Inflammatory macrophage treated with lipopolysaccharide for 1 hour (primary cell): ENCODE measurements at places on chromosomes 11 and 22.

GRCh38 chr11:27076121-27076589, 35.5 kb downstream of the BBOX1 start:
- no peak for DNase-seq

GRCh38 chr11:106014620-106015019, 7.4 kb downstream of the MSANTD4 start:
- no peak for DNase-seq

DNA sequence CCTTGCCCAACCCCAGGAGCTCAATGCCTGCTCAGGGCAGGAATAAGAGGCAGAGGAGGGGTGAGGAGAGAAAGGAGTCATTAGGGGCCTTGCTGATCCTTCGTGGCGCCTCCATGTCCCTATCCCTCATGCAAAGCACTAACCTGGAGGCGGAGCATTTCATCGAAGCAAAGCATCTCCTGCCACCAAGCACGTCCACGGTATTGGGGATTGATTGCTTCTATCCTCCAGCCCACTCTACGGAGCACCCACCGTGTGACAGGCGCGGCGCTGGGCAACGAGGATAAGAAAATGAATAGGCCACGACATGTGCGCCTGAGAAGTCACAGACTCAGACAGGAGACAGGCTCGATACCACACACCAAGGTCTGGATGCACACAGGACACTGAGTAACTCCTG, 67.0 kb downstream of the IGLL1 start:
- no peak for DNase-seq

DNA sequence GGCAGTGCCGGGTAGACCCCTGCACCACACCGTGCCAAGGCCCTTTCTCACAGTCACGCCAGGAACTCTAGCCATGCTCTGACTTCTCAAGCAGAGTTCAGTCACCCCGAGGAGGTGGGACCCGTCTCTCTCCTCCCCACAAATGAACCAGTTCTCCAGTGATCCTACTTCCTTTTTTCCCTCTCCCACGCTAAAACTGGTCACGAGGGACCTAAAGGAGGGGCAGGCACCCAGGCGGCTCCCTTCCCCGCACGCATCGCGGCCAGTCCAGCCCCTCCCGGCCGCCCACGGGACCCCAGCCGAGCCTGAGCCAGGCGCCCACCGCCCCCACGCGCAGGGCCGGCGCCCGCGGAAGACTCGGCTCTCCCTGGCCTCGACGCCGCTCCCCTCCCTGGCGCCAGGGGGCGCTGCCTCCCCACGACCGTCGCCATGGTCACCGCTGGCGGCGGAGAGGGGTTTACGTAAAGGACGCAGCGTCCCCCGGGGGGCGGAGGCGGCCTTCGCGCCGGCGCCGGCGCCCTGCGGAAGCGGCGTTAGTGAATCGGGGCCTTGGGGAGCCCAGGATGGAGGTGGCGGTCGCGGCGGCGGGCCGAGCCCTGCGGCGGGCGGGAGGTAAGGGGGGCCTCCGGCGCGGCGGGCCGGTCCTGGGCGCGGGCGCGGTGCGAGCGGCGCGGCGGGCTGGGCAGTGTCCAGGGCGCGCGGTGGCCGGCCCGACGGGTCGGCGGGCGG, at the start of gene DAGLA:
Gene DAGLA (plus strand): TSS at position 499 of the 729 bp plus-strand sequence. CDS start 39,765 bp downstream, outside the sequence.
- peak; percentile 99 for DNase-seq

DNA sequence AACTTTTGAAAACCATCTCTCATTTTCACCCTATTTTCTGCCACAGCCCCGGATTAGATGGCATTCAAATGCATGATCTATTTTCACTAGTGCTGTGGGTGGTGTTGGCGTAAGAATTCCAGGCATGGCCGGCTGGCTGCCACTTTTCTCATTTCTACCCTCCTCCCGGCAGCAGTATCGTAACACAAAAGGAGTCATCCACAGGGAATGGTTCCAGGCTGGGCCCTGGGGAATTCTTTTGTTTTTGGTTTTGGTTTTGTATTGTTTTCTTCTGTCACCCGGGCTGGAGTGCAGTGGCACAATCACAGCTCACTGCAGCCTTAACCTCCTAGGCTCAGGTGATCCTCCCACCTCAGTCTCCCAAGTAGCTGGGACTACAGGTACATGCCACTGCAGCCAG, 13.8 kb downstream of the JAML start:
- DNase-seq: no peak

GRCh38 chr11:76292583-76293188, 86.4 kb upstream of the WNT11 start:
- DNase-seq: no peak

DNA sequence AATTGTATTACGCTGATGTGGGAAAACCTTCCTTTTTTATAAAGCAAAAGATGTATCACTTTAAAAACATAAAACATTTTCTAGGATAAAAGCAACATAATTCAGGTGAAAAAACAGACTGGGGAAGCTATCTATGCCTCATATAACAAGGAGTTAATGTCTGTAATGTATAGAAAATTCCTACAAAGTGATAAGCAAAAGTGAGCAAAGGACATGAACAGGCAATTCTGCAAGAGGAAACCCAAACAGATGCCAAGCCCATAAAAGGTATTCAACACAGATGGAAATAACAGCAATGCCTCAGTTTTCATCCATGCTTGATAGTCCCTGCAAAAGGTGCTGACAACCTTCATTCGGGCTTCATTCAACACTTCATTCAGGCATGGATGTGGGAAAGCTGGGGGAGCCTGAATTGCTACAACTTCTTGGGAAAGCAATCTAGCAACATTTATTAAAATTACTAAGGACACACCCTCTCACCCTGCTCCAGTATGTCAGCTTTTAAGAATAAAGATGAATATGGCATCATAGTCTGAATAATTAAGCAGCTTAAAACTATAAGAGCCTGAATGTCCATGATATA, 39.3 kb downstream of the KCNQ1OT1 start:
- DNase-seq: no peak

- no peak for DNase-seq
Measured at GRCh38 chr11:83508804-83509203, 222.6 kb upstream of the CCDC90B start.

DNA sequence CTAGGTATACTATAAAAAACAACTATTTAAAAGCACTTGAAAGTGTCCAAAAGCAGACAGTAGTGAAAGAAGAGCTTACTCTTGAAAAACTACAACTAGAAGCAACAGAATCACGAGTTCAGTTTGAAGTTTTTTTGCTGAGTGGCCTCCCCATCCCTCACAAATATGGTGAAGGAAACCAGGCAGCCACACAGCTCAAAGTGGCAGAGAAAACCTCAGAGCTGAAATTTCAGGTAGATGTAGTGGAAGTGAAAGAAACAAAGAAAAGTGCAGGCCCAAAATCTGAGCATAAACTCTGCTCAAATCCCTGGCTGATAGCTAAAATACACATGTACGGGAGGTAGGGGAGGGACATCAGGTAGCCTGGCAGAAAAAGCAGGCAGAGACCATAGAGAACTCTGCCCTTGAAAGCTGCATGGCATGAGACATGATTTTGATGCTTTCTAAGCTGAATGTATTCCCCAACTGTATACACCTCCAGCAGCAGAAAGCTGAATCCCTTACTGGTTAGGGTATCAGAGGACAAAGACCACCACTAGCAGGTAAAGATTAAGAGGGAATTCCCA, 12.1 kb downstream of the BTBD10 start:
- DNase-seq: no peak

DNA sequence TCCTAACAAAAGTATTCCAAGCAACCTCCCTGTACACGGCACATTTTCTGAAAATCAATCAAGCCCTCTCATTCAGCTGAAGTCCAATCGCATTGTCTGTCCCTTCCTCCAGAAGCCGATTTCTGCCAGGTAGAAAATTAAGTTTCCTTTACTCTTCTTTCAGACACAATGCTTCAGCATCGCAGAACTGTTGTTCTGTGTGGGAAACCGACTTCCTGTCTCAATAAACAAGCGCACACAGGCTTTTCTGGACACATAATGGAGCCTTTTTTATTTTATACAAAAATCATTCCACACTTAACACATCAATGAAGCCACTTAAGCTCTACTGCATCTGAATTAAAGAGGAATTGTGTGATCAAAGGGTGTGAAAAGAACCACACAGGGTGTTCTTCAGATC, 75.6 kb downstream of the BLID start:
- no peak for DNase-seq

DNA sequence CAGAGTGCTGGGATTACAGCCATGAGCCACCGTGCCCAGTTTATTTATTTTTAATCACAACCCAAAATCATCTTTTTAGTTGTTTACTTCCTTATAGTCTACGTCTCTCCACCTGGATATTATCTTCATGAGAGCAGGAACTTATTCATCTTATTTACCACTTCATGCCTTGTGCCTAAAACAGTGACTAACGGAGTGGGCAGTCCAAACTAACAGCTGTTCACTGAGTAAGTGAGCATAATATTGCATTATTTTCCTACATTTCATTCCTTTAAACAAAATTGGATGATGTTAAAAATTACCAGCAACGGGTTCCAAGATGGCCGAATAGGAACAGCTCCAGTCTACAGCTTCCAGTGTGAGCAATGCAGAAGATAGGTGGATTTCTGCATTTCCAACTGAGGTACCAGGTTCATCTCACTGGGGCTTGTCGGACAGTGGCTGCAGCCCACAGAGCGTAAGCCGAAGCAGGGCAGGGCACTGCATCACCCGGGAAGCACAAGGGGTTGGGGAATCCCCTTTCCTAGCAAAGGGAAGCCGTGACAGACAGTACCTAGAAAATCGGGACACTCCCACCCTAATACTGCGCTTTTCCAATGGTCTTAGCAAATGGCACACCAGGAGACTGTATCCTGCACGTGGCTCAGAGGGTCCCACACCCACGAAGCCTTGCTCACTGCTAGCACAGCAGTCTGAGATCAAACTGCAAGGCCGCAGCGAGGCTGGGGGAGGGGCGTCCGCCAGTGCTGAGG, 14.1 kb downstream of the TMEM123 start:
- DNase-seq: no peak

DNA sequence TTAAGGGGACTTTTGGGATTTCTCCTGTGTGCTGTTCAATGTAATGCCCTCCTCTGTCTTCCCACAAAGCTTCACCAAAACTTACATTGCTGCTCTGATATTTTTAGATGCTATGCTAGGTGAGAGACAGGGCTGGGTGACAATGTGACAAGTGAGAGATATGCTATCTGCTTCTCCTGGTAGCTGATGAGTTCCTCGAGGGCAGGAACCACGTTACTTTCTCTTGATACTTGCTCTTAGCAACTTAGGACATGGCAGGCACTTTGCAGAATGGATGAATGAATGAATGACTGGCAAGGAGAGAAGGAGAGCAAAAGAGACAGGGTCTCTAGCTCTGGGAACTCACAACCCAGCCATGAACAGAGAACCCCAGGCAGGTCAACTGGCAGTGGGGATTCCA, 115.4 kb downstream of the C11orf58 start:
- DNase-seq: no peak

DNA sequence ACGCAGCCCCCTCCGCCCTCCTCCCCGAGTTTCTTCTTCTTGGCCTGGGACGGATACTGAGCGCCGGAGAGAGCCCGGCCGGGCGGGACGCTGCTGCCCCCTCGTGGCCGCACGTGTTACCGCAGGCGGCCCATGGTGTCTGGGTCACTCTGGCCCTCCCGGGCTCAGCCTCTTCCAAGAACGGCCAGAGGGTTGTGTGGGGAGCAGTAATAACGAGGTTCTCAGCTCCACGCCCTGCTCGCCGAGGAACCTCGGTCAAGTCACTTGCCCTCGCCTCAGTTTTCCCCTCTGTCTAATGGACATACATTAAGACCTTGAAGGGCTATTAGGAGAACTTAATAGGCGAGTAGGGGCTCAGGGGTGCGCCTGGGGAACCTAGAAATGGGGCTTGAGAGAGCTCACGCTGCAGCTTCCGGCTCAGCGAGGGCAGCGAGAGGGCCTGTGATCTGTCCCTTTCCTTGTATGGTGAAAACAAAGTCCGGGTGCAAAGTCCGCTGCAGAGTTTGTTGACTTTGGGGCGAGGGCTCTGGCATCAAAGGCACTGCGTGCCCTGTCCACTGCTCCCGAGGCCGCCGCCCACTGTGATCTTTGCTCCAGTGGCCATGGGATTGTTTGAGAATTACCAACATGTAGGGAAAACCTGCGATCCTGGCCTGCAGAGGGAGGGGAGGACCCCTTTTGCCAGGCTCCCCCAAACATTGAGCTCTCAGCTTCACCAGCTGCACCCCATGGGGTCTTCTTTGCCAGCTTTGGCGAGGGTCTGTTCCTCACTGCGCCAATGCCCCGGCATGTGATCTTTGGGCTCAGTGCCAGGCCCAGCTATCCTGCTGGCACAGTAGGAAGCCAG, 14.4 kb upstream of the LRP5 start:
- peak; percentile 91 for DNase-seq

DNA sequence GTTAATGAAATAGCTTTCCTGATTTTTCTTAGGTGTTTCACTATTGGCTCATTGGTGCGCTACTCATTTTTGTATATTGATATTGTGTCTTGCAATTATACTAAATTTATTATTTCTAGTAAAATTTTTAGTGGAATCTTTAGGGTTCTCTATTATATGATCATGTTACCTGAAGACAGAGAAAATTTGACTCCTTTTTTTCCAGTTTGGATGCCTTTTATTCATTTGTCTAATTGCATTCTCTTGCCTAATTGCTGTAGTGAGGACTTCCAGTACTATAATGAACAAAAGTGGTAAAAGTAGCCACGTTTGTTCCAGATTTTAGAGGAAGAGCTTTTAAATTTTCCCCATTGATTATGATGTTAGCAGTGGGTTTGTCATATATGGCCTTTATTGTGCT, 114.0 kb upstream of the SERPIND1 start:
- no peak for DNase-seq

- no peak for DNase-seq
Measured at GRCh38 chr11:92154110-92154509, 70.5 kb upstream of the FAT3 start.

- peak; percentile 83 for DNase-seq
Measured at GRCh38 chr11:66328302-66329144, 7.7 kb downstream of the RIN1 start.

- DNase-seq: no peak
Measured at GRCh38 chr11:64893194-64894069, 15.0 kb upstream of the EHD1 start.

DNA sequence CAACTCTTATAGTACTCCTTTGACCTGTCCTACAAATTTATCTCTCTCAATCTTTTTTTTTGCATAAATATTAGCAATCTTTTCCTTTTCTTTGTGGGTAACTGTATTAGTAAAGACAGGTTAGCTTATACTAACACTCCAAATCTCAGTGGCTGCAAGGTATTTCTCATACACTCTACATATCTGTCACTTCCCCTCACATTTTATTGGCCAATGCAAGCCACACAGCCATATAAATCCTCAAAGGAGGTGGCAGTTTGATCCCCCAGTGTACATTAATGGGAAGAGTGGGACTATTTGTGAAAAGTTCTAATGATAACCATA, 42.6 kb upstream of the EED start:
- peak; percentile 63 for DNase-seq

DNA sequence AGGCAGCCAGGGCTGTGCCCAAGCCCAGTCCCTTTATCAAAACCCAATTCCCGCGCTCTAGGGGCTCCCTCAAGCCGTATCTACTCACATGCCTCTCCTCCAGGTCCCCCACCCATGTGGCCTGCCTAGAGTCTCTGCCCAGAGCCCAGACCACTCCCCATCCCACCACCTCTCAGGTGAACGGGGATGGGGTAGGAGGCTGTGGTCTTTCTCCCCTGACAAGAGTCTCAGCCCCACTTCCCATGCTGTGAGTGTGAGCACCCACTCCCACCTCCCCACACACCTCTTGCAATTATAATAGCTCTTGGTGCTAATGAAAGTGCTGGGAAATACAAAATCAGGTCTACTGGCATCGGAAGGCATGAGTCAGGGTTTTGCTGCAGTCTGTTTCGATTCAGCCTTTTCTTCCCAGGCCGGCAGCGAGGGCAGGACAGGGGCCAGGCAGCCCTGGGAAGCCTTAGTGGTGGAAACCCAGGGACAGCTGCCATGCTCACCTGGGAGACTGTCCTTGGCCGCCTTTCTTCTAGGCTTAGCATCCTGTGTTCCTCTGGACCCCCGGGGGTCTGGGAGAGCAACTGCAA, 16.7 kb upstream of the TMPRSS4 start:
- no peak for DNase-seq

- DNase-seq: no peak
Measured at GRCh38 chr22:50046019-50046415, 12.1 kb downstream of the TTLL8 start.
